ENCODE measurements at places on chromosomes 13 and 19. TPM values are rescaled to one million over a fixed set of nuclear protein-coding genes. Genes with fewer than 3 reads are reported as not detected.

DNA sequence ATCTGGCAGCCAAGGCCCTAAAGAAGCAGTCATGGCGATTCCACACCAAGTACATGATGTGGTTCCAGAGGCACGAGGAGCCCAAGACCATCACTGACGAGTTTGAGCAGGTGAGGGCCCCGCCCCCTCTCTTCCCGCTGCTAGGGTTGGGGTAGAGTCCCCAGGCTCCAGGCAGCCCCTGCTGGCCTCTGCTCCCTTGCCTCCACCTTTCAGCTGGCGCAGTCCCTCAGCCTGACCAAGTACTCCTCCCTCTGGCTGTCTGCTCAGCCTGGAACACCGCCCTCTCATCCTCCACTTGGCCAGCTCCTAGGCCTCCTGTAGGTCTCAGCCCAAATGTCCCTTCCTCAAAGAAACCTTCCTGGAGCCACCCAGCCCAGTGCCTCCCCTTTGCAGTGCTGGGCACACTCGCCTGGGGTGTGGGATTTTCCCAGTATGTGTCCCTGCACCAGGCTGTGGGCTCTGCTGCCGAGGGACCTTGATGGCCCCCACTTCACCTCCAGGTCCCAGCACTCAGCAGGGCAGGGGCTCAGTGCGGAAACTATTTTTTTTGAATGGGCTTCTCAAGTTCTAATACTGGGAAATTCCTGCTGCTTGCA lies 5.7 kb downstream of the LENG1 start:
- DNase-seq: no peak

- DNase-seq: no peak
Measured at GRCh38 chr19:54473071-54473891, at the start of gene CDC42EP5. CDC42EP5 (minus strand) TSS chr19:54473296; CDS start chr19:54465547, 7,749 bp downstream.

DNA sequence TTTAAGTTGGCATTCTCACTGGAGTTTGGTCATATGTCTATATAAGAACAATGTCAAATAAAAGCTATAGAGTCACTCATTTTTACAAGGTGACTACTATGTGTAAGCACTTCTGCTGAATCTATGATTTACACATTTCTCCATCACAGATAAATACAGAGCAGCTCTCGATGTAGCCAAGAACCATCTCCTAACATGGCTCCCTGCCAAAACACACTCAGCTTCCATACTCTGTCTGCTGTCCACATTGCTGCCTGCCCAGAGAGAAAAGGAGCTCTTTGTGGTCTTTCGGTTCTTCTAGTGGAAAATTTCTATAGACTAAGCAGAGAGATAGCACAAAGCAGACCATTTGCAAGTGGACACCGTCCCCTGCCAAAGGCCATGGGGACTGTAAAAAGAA lies 190.9 kb upstream of the KLF12 start:
- DNase-seq: no peak

- no peak for DNase-seq
Measured at GRCh38 chr13:99982731-99983498, 1.3 kb downstream of the ZIC2 start.

DNA sequence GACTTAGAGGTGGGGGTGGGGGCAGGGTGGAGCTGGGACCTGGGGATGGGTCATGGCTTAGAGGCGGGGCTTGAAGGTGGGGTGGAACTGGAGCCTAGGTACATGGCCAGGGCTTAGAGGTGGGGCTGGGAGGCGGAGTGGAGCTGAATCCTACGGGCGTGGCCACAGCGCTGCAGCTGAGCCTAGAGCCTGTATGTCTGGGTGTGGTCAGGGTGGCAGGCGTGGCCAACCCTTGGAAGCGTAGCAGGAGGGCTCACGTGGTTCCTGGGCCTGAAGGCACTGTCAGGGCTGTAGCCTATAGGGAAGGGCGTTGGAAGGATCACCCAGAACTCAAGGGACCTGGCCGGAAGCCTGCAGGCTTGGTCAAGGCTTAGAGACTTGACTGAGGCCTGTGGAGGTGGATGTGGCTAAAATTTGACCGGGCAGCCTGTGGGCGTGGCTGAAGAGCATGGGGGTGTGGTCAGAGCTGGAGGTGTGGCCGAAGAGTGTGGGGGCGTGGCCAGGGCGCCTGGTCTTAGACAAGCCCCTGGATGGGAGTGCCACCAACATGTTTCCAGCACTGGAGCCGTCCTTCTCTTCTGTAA lies 24.3 kb downstream of the COLGALT1 start:
- DNase-seq: no peak

- DNase-seq: no peak
Measured at GRCh38 chr13:40115426-40115825, 460.0 kb downstream of the COG6 start.

- no peak for DNase-seq
Measured at GRCh38 chr13:21075011-21075378, 13.6 kb upstream of the LATS2 start.

DNA sequence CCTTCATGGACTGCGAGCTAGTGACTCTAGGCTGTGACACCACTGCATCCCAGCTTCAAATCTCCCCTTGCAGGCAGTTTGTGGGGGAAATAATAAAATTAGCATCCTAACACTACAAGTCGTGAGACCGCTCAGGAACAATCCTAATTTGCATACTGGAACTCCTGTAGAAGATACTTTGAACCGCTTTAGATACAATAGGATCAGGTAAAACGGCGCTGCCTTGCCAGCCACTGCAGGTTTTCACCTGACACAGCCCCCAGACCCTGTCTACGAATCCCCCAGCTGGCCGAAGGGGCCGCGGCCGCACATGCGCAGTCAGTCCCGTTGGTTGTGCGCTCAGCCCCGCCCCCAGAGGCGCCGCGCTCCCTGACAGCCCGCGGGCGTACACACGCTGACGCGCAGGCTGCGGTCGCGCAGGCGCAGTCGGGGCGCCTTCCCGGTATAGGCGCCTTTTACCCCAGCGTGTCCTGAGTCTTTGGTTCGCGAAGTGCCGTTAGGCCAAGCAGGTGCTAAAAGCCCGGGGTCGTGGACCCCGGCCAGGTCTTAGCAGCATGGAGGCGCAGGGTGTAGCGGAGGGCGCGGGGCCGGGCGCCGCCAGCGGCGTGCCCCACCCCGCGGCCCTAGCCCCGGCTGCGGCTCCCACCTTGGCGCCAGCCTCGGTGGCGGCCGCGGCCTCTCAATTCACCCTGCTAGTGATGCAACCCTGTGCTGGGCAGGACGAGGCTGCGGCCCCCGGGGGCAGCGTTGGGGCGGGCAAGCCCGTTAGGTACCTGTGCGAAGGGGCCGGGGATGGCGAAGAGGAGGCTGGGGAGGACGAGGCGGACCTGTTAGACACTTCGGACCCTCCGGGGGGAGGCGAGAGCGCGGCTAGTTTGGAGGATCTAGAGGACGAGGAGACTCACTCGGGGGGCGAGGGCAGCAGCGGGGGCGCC lies at the start of gene RFXAP:
TSS of gene RFXAP (plus strand) at position 419 of the 935 bp plus-strand sequence. CDS start at position 555, 136 bp downstream.
- DNase-seq: peak; percentile 78

DNA sequence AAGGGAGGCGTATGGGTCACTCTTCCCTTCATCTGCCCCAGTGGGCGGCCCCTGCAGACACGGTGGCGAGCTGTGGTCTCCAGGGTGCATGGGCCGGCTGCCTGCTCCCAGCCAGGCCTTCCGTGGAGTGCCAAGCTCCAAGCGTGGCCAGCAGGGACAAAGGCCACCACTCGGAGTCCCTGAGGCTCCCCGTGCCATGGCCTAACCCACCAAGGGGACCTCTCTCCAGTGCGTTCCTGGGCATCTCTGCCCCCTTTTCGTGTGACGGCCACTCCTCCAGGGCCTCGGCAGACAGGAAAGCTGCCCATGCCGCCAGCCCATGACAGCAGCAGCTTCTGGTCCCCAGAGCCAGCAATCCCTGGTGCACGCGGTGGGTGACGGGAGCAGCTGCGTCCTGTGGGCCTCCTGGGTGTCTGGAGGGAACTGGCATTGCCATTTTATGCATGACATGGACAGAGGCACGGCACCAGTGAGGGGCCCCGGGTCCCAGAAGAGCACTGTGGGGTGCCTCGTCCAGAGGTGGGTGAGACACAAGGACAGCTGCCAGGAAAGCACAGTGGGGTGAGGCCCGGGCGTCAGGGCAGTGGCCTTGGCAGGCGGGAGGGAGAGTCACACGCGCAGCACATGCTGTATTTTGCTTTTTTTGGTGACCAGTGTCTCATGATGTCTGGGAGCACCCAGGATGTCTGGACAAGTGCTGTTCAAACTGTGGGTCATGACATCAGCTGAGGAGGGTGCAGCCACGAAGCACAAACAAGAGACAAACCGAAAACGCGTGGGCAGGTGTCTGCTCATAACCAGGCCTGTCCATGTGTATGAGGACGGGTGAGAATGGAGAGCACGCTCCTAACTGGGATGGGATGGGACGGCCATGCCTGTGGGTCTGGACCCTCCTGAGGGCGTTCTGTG lies 32.3 kb downstream of the CEBPG start:
- no peak for DNase-seq

GRCh38 chr19:7337380-7338194 lies 11.2 kb upstream of the ARHGEF18 start:
- DNase-seq: no peak

GRCh38 chr13:51993713-51994112 lies 17.5 kb downstream of the ATP7B start:
- DNase-seq: no peak

DNA sequence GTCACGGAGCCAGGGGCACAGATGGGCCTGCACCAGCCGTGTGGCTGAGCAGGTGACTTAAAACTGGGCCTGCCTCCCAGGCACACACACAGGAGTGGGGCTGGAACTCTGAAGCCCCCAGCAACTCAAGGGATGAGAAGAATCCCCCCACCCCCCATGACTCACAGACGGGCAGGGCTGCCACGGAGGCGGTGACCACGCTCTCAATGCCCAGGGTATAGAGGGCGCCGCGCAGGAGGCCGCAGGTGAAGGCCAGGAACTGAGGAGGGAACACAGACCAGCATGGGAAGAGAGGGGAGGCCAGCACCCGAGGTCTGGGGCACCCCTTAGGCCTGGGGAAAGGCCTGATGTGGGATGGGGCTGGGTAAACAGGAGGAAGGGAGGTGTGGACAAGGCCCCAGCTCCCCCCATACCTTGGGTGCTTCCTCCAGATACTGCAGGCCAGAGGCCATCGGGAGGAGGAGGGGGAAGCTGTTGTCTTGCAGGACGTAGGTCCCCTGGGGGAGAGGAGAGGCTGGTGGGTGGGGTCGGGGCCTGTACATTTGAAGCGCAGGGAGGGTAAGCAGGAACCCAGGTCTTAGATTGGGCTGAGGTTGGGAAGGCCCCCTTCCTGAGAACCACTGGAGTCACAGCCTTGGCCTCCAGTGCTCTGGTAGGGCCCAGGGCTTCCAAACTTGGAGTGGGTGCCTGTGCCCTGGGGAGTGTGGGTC lies 3.1 kb upstream of the NKPD1 start:
- no peak for DNase-seq

GRCh38 chr13:26695891-26696311 lies 64.7 kb downstream of the GPR12 start:
- DNase-seq: no peak

- no peak for DNase-seq
Measured at GRCh38 chr13:45365558-45365885, 24.5 kb upstream of the TPT1 start.

GRCh38 chr13:113216254-113217048 lies 7.0 kb downstream of the CUL4A start:
- DNase-seq: no peak

- DNase-seq: no peak
Measured at GRCh38 chr19:55441319-55441691, 1.8 kb downstream of the SHISA7 start.

GRCh38 chr13:64817691-64818090 lies 2412.4 kb downstream of the PCDH9 start:
- no peak for DNase-seq

DNA sequence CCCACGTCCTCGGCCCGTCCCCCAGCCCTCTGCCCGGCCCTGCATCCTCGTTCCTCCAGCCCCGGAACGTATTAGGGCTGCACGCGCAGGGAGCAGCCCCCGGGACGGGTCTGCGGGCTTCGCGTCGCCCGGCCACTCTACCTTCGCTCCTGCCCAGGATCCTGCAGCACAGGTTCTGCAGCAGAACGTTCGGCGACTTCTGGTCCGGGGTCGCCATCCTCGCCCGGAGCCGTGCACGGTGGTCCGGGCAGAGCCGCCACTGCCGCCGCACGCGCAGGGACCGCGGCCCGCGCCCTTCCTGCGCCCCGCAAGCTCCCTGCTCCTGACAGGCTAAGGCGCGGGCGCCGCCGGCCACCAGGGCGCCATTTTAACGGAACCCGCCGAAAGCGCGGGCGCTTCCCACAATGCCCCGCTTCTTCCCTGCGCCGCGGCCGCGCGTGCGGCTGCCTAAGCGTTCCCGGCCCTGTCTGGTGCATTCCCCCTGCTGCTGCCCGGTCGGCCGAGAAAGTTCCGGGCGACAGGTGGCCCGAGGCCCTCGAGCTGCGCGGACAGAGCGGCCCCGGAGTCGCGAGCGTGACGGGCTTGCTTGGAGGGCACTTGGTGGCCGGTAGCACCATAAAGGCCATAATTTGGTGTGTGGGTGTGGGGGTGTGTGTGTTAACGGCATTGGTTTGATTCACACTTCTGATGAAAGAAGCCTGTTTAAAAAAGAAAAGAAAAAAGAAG lies at the start of gene TUBGCP3:
TSS of gene TUBGCP3 (minus strand) at position 390 of the 726 bp plus-strand sequence. CDS start at position 217, 173 bp downstream.
- peak; percentile 71 for DNase-seq

DNA sequence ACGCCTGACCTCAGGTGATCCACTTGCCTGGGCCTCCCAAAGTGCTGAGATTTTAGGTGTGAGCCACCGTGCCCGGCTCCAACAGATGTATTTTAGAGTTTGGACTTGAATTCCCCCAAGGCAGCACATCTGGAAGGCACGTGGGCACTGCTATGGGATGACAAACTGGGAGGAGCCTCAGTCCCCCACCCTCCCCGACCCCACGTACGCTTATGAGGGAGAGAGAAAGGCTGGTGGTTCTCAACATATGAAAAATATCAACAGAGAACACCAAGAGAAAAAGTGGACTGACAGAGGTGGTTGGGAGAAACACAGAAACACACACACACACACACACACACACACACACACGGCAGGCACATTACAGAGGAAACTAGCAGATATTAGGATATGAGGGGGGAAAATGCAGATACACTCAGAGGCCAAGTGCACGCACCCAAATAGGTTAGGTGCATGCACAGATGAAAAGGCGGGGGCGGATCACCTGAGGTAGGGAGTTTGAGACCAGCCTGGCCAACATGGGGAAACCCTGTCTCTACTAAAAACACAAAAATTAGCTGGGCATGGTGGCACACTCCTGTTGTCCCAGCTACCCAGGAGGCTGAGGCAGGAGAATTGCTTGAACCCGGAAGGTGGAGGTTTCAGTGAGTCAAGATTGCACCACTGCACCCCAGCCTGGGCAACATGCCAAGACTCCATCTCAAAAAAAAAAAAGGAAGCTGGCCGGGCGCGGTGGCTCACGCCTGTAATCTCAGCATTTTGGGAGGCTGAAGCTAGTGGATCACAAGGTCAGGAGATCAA lies 3.2 kb downstream of the STX10 start:
- no peak for DNase-seq

Gene CSNK1G2
- 68.8 TPM for polyA plus RNA-seq

Gene FAAP24
- 4.1 TPM for polyA plus RNA-seq

Gene KLK6
- polyA plus RNA-seq: 34.7 TPM

Gene CALR3
- polyA plus RNA-seq: not detected

Gene C19orf12
- 23.0 TPM for polyA plus RNA-seq

Gene BRCA2
- 7.7 TPM for polyA plus RNA-seq

Gene B3GNT3
- 13.6 TPM for polyA plus RNA-seq

Gene DOCK6
- polyA plus RNA-seq: 29.6 TPM

Gene AMH
- polyA plus RNA-seq: 2.5 TPM

Gene KLC3
- polyA plus RNA-seq: 0.27 TPM

Gene WDR88
- 0.78 TPM for polyA plus RNA-seq

Gene CEACAM1
- 2.8 TPM for polyA plus RNA-seq

Gene ZNF439
- polyA plus RNA-seq: 10.8 TPM

Gene HTR2A
- 1.1 TPM for polyA plus RNA-seq

Gene PTPRS
- 90.4 TPM for polyA plus RNA-seq

Gene SLC17A7
- 0.62 TPM for polyA plus RNA-seq
